Right renal cortex interstitium (tissue), 3 donors: ENCODE measurements at places on chromosomes 2 and 18. TPM values are rescaled to one million over a fixed set of nuclear protein-coding genes. Genes with fewer than 3 reads are reported as not detected.

DNA sequence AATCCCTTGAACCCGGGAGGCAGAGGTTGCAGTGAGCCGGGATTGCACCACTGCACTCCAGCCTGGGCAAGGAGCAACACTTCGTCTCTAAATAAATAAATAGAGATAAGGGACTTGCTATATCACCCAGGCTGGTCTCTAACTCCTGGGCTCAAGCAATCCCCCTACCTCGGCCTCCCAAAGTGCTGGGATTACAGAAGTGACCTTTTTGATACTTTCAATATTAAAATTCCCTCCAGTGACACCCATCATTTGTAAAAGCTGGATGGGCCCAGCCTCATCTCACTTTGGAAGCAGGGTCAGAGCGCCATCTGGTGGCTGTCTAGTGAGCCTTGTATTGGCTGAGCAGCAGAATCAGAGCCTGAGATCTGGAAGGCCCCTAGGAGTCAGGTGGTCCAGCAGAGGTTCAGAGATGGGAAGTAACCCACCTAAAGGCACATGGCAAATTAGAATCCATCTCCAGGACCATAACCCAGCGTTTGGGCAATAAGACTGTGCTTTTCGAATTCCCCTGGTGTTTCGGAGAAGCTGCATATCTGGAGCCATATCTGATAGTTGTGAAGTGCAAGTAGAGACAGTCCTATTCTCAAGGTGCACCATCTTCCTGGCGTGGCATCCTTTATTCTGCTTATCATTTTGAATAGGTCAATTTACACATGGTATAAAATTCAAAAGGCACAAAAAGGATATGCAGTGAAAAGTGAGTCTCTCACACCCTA, 18.3 kb upstream of the SLC35F6 start:
- peak; percentile 53 for DNase-seq

Gene CFC1
- not detected for polyA plus RNA-seq

- DNase-seq, result no peak
Observed at GRCh38 chr18:62760403-62760734, 45.0 kb downstream of the PHLPP1 start.

DNA sequence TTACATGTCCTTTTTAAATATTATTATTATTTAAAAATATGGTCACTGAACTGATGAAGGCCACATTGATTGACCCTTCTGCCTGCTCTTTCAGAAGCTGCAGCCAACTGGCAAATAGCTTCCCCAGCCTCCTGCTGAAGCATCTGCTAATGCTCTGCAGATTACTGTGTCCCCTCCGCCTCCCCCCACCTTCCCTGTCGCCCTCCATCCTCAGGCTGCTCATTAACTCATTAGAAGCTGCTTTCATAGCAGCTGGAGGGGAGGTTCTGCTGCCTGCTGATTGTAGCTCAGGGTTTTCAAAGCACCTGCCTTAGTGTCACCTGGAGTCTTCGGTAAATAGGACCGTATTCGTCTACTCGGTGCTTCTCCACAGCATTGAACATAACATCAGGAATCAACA, 24.8 kb upstream of the LMAN1 start:
- no peak for DNase-seq

DNA sequence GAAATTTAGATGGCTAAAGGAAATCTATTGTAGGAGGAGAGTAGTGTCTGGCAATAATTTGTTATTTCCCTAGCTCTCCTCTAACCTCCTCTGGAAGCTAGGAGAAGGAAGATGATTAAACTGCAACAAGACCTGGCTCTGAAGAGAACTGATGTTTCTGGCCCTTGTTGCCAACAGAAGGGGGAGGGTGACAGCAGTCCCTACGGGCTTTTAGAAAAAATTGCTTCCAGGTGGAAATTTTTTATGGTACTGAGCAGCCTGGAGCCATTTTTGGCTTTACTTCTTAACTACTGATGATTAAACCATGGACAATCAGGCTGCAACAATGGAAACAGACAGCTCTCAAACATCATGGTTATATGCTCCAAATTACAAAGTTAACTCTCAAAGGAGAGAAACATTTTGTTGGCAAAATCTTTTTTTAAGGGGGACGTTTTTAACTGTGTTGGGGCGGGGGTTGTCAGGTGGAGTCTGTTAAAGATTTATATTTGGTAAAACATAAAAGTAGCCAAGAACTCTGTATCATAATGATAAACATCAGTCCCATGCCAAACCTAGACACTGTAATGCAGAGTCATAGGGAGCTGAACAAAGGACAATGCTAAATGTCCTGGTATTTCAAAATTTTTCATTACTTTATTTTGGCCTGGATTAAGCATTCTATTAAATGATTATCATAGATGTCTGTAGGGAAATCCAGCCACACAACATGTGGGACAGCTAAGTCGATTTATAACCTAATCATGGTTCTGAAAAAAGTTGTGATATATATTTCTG, 70.0 kb downstream of the EXOC6B start:
- no peak for DNase-seq

DNA sequence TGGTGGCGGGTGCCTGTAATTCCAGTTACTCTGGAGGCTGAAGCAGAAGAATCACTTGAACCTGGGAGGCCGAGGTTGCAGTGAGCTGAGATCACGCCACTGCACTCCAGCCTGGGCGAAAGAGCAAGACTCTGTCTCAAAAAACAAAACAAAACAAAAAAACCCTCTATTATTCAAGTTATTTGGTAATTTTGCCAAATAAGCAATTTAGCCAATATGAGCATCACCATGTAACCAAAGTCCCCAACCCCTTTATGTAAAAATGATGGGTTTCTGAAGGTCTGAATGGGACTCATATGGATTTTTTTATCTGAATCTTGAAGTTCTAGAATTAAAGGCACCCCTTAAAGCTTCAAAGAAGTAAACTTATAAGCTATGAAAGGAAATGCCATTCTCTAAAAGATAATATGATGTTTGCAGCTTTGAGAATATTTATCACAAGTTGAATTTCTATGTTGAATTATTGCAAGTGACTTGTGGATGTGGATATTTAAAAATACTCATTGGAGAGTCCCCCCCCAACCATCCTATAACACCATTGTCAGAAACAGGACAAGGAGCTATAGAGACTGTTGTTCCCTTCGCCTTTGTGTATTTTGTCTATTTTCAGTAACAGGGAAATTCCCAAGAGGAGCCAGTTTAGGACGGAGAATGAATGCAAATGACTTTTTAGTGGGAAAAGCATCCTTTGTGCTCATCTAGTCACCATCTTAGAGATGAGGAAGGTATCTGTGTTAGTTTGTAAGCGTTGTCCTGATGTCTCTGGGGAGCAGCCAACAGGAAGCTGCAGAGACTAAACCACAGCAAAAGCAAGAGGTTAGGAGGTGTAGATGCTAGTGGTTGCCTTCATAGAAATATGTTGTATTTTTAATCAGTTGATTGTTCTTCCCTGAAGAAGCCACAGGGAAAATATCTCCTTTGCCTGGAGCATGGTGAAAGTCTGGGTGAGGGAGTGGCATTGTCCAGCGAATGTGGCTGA, 68.3 kb downstream of the TET3 start:
- DNase-seq, result no peak

Gene LYPD6
- polyA plus RNA-seq, result 18.2 TPM

- peak; percentile 53 for DNase-seq
Observed at GRCh38 chr2:25982273-25982967, at the start of gene KIF3C. Gene KIF3C, minus strand, starts transcription at chr2:25982497. Its CDS starts 580 bp downstream, at chr2:25981917.

DNA sequence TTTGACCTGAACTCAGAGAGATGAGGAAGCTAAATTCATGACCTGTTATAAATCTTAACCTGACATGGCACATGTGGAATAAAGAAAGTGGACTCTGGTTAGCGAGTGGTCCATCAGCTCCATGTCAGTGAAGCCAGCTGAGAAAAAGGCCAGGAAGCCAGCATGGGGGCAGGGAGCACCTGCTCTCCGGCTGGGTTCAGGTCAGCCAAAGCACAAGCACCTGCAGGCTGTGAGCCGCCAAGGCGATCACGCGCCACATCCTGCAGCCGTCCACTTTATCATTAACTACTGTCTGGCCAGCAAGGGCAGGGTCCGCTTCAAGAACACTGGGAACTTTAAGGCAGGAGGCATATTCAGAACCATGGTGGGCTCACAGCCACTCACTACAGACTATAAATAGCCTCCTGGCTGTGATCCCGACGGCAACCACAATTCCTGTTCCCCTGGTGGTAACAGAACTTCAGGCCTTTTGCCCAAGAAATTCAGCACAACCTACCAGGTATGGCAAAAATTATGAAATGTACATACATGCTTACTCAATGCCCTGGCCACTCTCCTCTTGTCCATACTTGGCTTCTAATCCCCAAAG, 35.5 kb downstream of the ACVR1 start:
- DNase-seq, result no peak

Gene SLC23A3
- 14.0 TPM for polyA plus RNA-seq

- DNase-seq, result no peak
Observed at GRCh38 chr2:19238440-19239060, 119.9 kb downstream of the OSR1 start.

GRCh38 chr2:196990092-196990491, 63.6 kb upstream of the PGAP1 start:
- no peak for DNase-seq

- no peak for DNase-seq
Observed at GRCh38 chr2:1173528-1173927, 222.9 kb downstream of the SNTG2 start.

DNA sequence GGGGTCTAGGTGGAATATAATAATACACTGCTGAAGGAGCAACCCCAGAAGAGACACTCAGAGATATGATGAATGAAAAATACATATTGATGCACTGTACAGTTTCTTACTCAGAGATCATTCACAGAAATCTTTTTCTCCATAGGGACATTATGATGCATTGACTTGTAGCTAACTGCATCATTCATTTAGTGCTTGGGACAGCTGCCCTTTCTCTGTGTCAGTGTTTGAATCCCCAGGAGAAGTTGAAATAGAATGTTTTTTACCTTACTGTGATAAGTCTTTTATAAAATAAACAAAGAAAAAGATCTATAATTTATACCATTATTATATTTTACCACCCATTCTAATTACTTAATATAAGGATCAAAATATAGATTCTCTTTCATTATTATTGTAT, 91.7 kb upstream of the DSEL start:
- no peak for DNase-seq

Gene MC5R
- 0.17 TPM for polyA plus RNA-seq

- DNase-seq, result no peak
Observed at GRCh38 chr2:164335947-164336346, 285.3 kb downstream of the GRB14 start.

- no peak for DNase-seq
Observed at GRCh38 chr2:74558284-74559230, 4.0 kb downstream of the DOK1 start.

- DNase-seq, result no peak
Observed at GRCh38 chr2:174981331-174981730, 23.9 kb downstream of the CHN1 start.

GRCh38 chr2:191043438-191043837, 29.5 kb upstream of the STAT1 start:
- no peak for DNase-seq

Gene FKBP7
- polyA plus RNA-seq, result 71.5 TPM

Gene LYG2
- polyA plus RNA-seq, result 0.24 TPM

Gene RBM45
- polyA plus RNA-seq, result 25.5 TPM

DNA sequence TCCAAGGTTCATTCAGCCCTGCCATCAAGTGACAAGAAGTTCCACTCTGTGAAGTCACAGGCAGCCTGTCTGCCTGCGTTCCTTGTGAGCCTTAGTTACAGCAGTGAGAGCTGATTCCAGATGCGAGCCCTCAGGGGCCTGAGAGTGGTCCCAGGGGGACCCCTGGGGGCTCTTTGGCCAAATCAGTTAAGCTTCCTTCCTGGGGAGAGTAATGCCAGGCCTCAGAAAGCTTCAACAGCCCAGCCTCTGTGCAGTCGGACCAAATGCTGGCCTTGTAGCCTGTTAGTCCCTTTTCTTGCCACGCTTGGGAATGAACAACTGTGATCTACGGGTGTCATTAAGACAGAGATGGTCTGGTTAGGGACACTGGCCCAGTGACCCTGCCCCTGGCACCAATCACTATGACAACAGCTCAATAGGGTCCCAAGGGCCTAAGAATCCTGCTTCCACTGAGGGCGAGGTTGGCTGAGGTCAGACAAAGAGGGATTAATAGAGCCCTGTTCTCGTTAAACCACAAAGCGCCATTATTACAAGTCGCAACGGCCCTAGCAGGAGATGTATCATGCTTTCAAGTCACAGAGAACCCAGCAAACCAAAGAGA, 50.9 kb downstream of the HS1BP3 start:
- DNase-seq, result no peak

Gene HRH4
- polyA plus RNA-seq, result not detected

- DNase-seq, result no peak
Observed at GRCh38 chr2:21231985-21232384, 108.2 kb downstream of the TDRD15 start.

Gene INHBB
- polyA plus RNA-seq, result 0.04 TPM

GRCh38 chr18:45007531-45007930, 326.8 kb downstream of the SETBP1 start:
- no peak for DNase-seq

- DNase-seq, result no peak
Observed at GRCh38 chr2:178256382-178257042, 62.2 kb downstream of the OSBPL6 start.

GRCh38 chr2:42009657-42010580, 37.9 kb upstream of the PKDCC start:
- DNase-seq, result no peak

DNA sequence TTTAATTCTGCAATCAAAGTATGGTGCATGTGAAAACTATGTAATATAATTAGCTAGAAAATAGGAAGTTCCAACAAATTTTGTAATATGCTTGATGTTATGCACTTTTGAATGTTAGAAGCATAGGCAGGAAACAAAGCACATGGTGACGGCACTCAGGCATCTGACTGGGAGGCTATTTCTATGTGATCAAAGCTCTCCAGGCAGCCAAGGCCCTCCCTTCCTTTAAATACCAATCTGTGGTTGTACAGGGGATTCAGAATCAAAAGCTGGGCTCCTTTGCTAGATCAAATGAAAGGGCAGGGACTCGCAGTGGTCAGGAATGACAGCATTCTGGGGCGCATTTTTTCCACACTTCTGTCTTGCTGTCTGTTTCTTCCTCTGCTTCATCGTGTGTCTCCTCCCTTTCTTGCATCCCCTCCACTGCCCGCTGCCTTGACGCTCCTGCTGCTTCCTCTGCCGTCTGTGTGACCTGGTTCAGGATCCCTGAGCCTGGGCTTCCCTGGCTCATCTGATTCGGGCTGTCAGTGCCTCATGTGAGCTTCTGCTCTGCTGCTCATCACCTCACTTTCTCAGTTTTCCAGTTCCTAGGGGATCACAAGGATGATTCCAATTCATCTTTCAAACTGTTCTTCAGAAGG, 30.9 kb downstream of the TMEM182 start:
- no peak for DNase-seq

Gene EPHA4
- polyA plus RNA-seq, result 59.1 TPM

Gene DAPL1
- 38.3 TPM for polyA plus RNA-seq
